ENCODE measurements at places on chromosomes 2 and 18.
A peak's percentile ranks its signal among the peaks of the same experiment; 100 is the strongest.

DNA sequence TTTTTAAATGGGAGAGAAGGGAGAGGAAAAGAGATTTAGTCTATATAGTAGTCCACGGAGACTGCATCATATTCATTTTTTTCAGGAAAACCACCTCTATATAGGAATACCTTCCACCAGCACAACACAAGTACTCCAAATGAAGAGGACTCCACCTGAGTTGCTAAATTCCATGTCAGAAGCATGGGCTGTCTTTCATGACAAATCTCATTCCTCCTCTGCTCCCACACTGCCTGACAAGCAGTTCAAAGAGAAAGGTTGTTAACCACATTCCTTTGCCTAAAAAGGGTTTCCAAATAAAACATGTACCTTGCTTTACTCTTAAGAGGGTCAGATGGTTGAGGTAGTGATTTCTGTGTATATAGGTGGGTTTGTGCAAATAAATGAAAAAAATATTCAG lies 122.0 kb downstream of the TMEFF2 start:
- no peak for DNase-seq

DNA sequence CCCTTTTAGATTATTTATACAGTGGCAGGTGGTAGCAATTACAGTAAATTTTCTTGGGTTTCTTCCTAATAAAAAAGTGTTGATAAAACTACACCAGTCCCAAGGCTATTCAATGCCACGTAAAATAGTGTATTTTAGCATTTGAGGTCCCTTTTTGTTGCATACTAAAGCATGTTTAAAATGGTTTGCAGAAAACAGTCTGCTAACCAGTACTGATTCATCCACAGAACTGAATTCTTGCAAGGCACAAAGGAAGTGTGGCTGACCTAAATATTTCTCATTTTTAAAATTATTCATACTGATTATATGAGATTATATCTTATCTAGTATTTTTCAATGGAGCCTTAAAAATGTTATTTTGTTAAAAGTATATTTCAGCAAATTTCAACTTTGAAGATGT lies 98.1 kb downstream of the SMAD2 start:
- no peak for DNase-seq

GRCh38 chr2:10170256-10170655 lies 47.7 kb downstream of the RRM2 start:
- DNase-seq: no peak

DNA sequence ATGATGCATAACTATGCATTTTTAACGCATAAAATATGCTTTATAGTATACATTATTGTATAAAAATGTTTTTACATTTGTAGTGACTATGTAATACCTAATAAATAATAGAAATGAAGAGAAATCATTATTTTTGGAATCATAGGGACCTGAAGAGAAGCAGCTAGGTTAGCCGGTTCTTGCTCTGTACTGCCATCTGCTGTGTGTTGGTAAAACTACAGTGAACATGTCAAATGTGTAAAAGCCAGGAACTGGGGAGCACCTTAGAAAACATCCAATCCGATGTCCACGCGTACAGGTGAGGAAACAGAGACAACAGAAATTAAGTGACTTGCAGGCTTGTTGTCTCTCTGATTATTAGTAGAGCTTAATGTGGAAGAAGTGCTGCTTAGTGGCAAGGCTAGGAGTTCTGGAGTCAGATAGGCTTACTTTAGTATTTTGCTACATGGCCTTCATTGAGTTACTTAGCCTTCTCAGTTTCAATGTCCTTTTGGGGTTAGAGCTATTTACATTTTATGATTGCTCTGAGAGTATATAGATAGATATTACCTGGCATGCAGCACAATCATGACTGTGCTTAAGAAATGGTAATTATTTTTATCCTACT lies 386.5 kb downstream of the DLGAP1 start:
- DNase-seq: no peak

DNA sequence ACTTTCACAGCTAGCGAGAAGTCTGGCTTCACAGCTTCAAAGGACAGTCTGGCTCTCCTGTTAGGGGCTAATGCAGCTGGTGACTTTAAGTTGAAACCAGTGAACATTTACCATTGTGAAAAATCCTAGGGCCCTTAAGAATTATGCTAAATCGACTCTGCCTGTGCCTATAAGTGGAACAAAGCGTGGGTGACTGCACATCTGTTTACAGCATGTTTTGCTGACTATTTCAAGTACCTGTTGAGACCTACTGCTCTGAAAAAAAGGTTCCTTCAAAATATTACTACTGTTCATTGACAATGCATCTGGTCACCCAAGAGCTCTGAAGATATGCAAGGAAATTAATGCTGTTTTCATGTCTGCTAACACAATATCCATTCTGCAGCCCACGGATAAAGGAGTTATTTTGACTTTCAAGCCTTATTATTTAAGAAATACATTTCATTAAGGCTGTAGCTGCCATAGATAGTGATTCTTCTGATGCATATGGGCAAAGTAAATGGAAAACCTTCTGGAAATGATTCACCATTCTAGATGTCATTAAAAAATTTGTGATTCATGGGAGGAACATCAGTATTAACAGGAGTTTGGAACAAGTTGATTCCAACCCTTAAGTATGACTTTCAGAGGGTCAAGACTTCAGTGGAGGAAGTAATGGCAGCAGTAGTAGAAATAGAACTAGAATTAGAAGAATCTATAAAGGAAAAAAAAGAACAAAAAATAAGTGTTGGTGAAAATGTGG lies 48.9 kb downstream of the POLR1A start:
- no peak for DNase-seq

- DNase-seq: peak; percentile 66
Measured at GRCh38 chr2:27191070-27191829, 20.6 kb upstream of the ATRAID start.

DNA sequence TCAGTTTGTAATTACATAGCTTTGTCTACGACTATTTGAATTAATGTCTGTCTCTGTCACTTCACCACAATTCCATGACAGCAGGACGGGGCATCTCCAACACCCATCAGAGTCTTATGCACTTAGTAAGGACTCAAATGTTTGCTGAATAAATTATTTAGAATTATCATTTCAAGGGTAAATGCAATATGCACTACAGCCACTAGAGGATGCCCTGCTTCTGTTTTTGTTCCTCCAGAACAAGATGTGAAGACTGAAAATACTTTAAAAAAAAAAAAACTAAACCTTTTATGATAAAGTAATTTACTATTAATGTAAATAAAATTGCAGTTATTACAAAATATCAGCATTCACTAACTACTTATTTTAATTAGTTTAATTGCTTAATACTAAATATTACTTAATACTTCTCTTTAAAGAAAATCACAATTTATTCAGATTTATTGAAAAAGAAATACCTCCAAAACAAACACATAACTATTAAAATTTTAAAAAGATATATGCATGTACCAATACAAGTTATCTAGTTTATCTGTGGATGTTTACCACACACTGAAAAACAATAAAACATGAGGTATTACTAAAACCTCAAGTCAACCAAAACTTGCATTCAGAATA lies 3.2 kb downstream of the PIGN start:
- DNase-seq: peak; percentile 62

DNA sequence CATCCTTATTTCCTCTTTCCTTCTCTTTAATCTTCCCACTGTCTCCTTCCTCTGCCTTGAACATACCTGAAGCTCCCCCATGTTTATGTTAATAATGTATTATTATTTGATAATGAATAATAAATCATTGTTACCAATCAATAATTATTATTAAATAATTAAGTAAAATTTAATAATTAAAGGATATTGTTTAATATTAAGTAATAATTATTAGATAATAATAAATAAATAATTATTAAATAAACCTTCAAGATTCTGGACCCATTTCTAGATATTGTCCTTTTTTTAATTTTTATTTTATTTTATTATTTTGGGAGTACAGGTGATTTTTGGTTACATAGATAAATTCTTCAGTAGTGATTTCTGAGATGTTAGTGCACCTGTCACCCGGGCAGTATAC lies 7.4 kb upstream of the EVA1A start:
- no peak for DNase-seq

DNA sequence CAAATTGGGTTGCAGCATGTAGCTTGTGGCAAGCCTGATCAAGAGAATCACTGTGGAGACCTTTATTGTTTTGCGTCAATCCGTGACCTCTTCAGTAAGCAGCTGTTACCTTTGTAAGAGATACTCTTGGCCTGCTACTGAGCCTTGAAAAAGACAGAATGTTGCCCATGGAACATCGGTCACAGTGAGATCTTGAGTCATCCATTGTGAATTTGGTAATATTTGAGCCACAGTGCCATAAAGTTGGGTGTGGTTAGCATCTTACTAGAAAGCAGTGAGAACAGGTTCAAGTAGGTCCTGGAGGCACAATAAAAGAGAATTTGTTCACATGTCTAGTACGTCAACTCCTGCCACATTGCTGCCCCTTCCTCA lies 12.7 kb upstream of the EFR3B start:
- no peak for DNase-seq

GRCh38 chr18:52367953-52368742 lies 28.2 kb downstream of the DCC start:
- no peak for DNase-seq

DNA sequence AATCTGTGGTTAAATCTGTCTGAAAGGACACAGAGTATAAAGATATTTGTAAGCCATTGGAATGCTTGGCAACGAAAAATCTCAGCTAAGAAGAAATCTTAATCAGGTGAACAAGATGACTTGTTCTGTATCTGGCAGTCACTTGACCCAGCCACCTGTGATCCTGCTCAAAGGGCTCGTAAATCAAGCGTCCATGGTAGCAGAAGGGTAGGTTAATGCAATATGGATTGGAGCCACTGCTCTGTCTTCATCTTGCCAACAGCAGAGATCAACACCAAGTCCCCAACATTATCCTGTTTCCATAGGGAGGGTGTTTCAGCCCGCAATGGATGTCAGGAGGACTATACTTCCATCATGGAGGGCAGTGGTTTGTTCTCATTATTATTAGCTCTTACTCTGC lies 378.4 kb downstream of the CDH7 start:
- DNase-seq: no peak

DNA sequence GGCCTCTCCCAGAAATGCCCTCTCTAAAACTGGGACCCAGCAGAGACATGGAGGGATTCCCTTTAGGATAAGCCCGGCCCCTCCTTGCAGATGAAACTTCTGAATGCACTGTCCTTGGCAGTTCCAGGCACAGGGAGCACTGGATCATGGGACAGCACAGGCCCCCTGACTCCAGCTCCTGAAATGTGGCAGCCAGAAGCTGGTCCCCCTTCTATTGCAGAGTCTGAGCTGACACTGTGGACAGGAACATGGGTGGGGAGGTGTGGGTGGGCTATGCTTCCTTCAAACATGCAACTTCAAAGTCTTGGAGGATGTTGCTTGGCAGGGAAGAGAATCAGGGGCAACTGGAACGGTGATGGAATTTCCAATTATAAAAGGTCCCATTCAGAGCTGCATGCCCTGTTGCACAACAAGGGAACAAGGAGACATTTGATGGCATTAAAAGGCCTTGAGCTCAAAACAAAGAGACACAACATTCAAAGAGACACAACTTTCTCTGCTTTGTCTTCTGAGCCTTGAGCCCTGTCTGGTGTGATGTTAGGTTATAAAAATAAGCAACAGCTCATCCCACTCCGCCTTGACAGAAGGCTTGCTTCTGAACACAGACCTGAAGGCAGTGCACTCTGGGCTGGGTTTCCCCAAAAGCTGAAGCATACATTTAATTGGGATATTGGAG lies 239.0 kb downstream of the OSR1 start:
- no peak for DNase-seq
